T-helper 17 cell (primary cell): ENCODE measurements at places on chromosomes 7 and 10.

DNA sequence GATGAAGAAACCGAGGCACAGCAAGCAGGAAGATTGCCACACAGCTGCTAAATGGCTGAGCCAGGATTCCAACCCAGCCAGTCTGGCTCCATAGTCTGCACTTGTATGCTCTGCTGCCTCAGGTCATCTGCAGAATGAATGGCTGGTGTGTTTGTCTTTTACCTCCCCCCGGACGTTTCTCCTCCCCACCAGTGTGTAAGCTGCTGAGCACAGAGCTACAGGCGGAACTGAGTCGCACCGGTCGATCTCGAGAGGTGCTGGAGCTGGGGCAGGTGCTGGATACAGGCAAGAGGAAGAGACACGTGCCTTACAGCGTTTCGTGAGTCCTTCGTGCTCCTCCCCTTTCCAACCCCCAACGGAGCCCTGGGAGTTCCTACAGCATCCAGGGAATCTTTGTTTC is 2.6 kb downstream of the CNPY4 start:
- no peak for DNase-seq

DNA sequence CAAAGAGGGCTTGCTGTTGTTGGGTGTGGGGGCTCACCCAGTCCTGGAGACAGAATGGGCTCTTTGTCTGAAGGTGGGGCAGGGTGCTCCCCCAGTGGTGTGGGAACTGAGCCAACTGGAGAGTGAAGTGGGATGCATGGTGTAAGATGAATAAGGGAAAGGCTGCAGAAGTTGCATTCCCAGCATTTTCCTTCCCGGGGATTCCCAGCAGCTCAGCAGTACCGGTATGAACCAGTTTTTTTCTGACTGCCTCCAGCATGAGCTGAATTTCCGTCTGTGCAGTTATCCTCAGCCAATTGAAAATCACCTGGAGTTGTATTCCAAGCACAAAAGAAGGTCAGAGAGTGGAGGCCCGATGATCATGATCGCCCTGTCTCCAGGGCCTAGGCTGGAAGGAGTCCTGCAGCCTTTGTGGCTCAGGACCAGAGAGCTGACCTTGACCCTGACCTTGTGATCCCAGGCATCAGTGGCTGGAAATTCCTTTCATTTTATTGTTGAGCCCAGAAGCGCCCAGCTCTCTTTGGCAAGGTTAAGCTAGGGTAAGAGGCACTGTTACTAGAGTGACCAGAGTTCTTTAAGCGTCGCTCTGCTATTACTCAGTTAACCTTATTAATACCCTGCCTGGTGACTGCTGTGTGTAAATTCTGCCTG is 33.4 kb downstream of the OGDH start:
- no peak for DNase-seq

DNA sequence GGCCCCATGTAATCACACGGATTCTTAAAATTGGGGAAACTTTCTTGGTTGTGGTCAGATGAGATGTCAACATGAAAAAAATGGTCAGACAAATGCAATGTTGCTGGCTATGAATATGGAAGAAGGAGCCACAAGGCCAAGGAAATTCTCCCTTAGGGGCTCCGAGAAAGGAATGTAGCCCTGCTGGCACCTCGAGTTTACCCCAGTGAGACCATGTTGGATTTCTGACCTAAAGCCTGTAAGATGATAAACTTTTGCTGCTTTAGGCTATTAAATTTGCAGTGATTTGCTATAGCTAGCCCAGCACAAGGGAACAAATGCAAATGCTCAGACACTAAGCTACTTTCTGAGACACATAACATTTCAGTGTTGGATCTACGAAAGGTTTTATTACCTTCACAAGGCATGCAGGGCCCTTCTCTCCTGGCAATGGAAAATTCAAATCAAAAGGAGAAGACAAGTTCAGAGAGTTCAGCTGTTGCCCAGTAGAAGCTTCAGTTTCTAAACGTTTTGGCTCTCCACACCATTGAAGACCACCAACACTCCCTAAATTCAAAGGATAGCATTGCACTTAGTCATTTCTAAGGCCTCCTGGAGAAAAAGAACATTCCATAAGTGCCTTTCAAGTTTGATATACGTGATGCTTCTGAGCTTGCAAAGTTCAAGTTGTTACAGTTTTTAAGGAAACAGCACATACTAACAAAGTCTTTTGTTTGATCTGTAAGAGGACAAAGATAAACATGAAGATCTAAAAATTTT is 23.4 kb downstream of the MCMBP start:
- no peak for DNase-seq

DNA sequence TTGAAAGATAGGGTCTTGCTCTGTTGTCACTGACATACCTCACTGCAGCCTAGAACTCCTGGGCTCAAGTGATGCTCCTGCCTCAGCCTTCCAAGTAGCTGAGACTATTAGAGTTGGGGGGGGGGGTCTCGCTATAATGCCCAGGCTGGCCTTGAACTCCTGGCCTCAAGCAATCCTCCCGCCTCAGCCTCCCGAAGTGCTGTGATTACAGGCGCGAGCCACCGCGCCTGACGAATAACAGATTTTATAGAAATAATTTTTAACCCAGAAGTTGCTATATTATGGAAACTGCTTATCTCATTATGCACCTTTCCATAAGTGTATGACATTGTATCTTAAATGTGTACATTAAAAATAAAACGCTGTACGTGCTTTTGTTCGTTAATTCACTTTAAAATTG is 846 bp downstream of the ANKRD26 start:
- no peak for DNase-seq

GRCh38 chr10:6327961-6328698 is 125.4 kb downstream of the PFKFB3 start:
- DNase-seq = no peak

DNA sequence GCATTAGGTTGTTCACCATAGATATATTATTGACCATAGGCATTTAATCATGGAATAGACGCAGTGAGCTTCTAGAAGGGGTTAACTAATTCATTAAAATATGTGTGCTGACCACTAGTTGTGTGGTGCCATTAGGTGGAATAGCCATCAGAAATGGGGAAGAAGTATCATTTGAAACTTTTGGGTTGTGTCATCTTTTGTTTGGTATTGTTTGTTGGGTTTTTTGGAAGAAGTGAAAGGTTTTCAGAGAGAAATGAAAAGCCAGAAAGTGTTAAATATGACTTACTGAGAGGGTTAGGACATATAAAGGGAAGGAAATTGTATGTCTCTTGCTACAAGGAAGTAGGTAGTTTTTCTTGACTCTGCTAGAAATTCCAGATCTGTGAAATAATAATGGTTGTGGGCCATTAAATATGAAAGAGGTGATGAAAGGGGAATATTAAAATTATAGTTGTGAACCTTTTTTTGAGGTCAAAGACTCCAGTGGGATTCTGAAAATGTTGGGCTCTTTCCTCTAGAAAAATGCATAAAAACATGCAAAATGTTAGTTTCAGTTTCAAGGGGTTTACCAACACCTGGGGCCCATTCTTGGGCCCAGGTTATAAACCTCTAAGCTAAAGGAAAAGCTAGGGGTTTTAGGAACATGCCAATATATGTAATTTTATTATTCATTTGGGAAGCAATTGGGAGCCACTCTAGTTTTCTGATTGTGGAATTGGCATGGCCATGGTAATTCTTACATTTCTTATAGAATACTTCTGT is 348.5 kb downstream of the BBS9 start:
- no peak for DNase-seq

DNA sequence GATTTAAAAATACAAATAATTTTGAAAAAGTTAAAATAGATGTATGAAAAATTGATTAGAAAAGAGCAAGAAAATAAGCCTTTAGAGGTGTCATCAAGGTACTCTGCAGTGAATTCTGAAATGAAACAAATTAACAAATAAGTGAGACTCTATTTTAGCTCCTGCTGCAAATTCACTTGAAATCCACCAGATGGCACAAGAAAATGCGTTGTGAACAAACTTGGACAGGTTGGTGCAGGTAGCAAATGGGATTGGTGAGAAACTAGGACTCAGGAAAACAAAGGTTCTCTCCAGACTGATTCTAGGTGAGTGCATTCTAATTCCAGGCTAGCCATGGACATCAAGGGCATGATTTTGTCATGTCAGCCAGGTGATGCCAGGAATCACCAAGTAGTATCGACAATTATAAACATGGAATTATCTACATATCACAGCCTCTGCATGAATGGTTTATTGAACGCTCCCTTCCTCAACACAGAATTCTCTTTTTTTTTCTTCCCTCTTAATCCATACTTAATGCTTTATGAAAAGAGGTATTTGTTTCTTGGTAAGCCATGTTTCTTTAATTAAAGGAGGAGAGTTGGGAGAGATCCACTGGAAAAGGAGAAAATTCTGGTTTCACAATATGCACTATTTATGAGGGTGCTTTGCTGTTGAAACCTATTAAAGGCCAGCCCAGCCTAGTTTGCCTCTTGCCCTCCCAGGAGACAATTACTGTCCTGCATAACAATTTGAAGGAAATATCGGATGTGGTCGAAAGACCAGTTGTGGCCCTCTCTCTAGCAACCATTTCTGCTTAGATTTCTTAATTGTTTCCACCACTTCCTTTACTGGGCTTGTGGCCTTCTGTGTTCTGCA is 118.1 kb downstream of the ZNF365 start:
- no peak for DNase-seq

GRCh38 chr7:157295338-157295737 is 41.5 kb upstream of the DNAJB6 start:
- no peak for DNase-seq
